ENCODE measurements at places on chromosomes 3 and 15.

GRCh38 chr3:73475717-73476116, 149.0 kb downstream of the PDZRN3 start:
- DNase-seq: no peak

- DNase-seq: no peak
Observed at GRCh38 chr15:41919201-41919820, 25.5 kb upstream of the SPTBN5 start.

- DNase-seq: no peak
Observed at GRCh38 chr3:4591669-4592068, 98.5 kb downstream of the ITPR1 start.

DNA sequence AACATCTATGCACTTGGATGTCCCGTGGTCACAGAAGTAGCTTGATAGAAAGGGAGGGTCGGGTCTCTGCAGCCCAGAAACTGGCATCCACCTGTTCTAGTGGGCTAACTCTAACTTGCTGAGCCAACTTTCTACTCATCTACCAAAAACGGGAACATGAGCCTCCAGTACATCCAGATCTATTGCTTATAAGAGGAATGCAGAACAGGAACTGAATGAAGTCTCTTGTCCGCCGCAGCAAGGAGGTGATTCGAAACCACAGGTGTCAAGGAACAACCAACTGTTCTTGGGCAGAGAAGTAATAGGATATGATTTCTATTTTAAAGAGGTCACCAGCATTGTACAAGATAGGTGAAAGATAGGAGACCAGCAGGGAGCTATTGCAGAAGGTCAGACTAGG, 17.9 kb downstream of the TERC start:
- no peak for DNase-seq

GRCh38 chr3:10310578-10310977, 10.3 kb downstream of the SEC13 start:
- DNase-seq: no peak

- DNase-seq: no peak
Observed at GRCh38 chr3:54915181-54915580, 12.7 kb downstream of the LRTM1 start.

- no peak for DNase-seq
Observed at GRCh38 chr3:115548611-115549010, 74.7 kb upstream of the GAP43 start.

DNA sequence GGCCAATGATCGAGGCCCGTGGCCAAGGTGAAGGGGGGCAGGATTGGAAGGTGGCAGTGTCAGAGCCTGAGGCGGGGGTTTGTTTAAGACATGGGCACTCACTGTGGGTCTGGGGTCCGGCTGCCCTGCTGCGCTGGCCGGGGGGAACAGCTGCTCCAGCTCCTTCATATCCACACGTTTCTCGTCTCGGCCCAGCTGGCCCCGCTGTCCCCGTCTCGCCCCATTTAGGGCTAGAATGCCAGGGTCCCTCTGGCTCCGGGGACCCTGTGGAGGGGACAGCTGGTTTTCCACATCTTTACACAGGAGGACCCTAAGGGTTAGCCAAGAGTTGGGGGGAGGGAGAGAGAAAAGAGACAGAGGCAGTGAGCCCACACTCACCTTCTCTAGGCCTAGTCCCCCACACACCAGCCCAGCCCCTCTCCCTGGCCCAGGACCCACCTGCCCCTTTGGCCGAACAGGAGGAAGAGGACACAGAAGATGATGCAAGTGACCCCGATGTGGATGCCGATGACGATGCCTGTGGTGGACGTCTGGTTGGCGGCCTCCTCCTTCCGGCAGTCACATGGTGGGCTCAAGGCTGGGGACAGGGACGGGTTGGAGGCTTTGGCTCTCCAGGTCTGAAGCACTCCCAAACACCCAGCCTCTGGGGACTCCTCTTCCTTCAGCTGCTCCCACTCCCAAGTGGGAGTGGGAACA, 25.0 kb downstream of the RNU5B-1 start:
- no peak for DNase-seq

DNA sequence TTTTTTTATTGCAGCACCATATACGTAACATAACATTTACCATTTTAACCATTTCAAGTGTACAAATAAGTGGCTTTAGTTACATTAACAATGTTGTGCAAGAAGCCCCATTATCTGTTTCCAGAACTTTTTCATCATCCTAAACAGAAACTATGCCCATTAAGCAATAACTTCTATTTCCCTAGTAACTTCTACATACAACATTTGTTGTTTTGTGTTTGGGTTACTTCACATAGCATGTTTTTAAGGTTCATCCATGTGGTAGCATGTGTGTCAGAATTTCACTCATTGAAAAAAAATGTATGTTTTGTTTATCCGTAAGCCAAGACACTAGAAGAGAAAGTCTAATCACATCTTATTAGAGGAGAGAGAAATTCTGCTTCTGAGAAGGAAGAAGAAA, 450.5 kb upstream of the PDZRN3 start:
- DNase-seq: no peak

GRCh38 chr3:185912512-185912911, 25.3 kb downstream of the TRA2B start:
- DNase-seq: no peak

DNA sequence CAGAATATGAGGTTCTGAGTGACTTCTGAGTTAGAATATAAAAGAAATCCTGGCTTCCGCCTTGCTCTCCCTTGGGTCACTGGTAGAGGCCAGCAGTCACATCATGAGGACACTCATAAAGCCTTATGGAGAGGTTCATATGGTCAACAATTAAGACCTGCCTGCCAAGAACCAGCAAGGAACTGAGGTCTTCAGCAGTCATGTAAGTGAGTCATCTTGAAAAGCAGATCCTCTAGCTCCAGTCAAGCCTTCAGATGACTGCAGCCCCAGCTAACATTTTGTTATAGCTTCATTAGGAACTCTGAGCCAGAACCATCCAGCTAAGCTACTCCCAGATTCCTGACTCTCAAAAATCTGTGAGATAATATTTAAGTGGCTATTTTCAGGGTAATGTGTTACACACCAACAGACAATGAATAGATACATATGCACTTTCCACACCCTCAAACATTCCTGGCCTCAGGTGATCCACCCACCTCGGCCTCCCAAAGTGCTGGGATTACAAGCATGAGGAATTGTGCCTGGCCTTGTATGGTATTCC, 447.2 kb downstream of the SHQ1 start:
- DNase-seq: no peak

GRCh38 chr15:73125219-73125618, 73.0 kb downstream of the NEO1 start:
- DNase-seq: no peak

GRCh38 chr15:92808598-92809063, 91.5 kb upstream of the CHD2 start:
- DNase-seq: no peak

- DNase-seq: no peak
Observed at GRCh38 chr3:180548050-180548449, 53.9 kb upstream of the TTC14 start.

GRCh38 chr3:68017069-68017468, 362.7 kb upstream of the SUCLG2 start:
- no peak for DNase-seq

DNA sequence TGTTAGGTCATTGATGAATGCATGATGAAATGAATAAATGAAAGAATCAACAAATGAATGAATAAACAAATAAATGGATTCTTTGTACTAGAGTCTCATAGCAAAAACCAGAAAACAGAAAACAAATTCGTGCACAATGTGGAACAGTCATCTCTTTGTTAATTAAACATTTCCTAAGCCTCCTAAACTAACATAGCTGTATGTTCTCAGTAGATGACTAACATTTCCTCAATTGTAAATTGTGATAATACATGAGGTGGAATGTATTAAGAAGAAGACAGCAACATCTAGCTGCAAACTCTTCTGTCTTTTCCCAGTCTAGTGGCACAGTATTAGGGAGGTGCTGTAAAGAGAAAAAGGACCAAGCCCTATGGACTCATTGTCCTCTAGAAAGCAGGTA, 1021.0 kb downstream of the MCTP2 start:
- DNase-seq: no peak

- DNase-seq: no peak
Observed at GRCh38 chr15:74124759-74125158, 5.6 kb upstream of the ISLR2 start.

DNA sequence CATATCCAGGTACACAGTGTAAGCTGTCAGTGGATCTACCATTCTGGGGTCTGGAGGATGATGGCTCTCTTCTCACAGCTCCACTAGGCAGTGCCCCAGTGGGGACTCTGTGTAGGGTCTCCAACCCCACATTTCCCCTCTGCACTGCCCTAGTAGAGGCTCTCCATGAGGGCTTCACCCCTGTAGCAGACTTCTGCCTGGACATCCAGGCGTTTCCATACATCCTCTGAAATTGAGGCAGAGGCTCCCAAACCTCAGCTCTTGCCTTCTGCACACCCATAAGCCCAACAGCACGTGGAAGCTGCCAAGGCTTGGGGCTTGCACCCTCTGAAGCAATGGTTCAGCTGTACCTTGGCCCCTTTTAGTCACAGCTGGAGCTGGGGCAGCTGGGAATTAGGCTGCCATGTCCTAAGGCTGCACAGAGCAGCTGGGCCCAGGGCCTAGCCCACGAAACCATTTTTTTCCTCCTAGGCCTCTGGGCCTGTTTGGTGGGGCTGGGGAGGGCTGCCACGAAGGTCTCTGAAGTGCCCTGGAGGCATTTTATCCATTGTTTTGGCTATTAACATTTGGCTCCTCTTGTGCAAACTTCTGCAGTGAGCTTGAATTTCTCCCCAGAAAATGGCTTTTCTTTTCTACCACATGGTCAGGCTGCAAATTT, 65.5 kb upstream of the FILIP1L start:
- no peak for DNase-seq

DNA sequence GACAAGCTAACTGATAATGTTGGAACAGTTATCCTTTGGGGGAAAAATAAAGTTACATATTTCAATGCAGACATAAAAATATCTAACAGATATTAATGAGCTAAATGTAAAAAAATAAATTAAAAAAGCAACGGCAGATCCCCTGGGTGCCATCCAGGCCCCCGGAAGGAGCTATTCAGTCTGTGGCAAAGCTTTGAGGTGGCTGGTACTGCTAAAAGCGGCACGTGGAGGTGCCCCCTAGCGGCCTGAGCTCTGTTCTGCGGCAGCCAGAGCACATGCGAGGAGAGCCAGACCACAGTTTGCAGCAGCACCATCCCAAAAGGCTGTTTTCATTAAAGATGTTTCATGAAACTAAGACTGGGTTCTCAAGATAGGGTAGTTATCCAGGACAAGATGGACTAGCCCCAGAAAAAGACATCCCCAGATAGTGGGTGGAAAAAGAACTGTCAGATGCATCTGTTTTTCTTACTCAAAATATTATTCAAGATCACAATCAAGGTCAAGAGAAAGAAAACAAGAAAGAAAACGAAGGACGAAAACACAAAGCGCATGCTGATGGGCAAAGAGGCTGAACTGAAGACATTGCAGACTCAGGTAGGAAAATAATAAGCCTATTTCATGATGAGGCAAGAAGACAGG, 18.7 kb downstream of the AP3S2 start:
- peak; percentile 66 for DNase-seq

- DNase-seq: no peak
Observed at GRCh38 chr3:8220291-8220690, 281.3 kb upstream of the LMCD1 start.

GRCh38 chr15:74750751-74751150, 2.1 kb downstream of the CYP1A2 start:
- DNase-seq: no peak

GRCh38 chr3:140187028-140187427, 252.0 kb downstream of the CLSTN2 start:
- no peak for DNase-seq

DNA sequence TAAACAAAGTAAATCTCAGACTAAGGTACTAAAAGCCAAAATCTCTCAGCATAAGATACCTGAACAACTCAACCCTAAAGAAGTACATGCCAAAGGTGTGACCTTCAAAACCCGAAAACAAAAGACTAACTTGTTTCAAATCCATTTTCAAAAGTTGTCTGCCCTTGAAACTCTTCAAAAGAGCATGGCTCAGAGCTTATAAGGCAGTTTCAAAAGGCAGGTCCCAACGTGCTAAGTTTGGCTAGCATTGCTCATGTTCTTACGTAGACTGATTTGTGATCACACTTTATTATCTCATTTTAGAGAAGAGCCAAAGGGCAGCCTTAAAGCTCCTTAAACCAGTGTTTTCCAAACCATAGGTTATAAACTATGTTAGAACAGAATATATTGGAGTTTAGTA, 112.2 kb downstream of the FEZF2 start:
- no peak for DNase-seq

GRCh38 chr15:48616216-48616615, 29.3 kb downstream of the FBN1 start:
- no peak for DNase-seq
